ENCODE measurements at places on chromosomes 5 and 9. TPM values are rescaled to one million over a fixed set of nuclear protein-coding genes. Genes with fewer than 3 reads are reported as not detected.

Gene CCNO
- total RNA-seq, result not detected

Gene NR2F1-AS1
- 8.4 TPM for total RNA-seq

Gene FRRS1L
- under 0.01 TPM for total RNA-seq

Gene RORB
- total RNA-seq, result 1.3 TPM

Gene NSMF
- total RNA-seq, result 33.1 TPM

Gene TXNDC8
- total RNA-seq, result not detected

Gene SCGB3A1
- not detected for total RNA-seq

Gene POLK
- total RNA-seq, result 17.5 TPM

Gene SLC36A2
- total RNA-seq, result not detected

Gene TEK
- total RNA-seq, result 2.2 TPM
